ENCODE measurements at places on chromosomes 16 and 17. TPM values are rescaled to one million over a fixed set of nuclear protein-coding genes. Genes with fewer than 3 reads are reported as not detected.

DNA sequence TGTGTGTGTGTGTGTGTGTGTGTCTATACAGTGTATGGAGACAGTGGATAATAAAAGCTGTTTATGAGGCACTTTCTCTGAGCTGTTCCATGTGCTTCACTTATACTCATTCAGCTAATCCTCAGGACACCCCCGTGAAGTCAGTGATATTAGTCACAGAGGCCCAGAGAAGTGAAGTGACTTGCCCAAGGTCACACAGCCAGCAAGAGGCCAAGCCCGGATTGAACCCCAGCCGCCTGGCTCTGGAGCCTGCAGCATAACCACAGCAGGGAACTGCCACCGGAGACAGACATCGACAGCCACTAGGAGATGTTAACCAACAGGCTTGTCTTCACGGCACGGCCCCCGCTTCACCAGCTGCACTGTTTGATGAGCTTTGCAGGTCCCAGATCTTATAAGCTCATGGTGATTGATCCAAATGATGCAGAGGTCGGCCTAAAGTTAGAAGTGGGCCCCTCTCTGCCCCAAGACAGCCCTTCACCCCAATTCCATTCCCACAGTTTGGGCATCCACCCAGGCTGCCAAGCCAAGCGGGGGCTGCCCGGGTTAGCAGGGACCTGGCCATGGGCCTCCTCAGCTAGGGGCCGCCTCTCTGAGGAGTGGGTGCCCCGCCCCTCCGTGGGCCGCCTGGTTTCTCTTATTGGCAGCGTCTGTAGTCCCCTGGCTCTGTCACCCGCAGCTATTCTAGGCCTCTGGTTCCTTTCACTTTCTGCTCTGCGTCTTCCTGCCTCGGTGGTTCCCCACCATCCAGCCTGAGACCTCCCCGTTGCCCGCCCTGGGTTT, 30.9 kb downstream of the SOCS1 start:
- DNase-seq: peak; percentile 82
- H3K27ac ChIP-seq: no peak overlapping the region
- H3K27me3 ChIP-seq: peaks cover 3% of the 10 kb centered on the region
- no peaks in the 10 kb centered on the region for H3K36me3 ChIP-seq
- H3K4me1 ChIP-seq: no peaks in the 10 kb centered on the region

CCL14 gene
- total RNA-seq: not detected

DNA sequence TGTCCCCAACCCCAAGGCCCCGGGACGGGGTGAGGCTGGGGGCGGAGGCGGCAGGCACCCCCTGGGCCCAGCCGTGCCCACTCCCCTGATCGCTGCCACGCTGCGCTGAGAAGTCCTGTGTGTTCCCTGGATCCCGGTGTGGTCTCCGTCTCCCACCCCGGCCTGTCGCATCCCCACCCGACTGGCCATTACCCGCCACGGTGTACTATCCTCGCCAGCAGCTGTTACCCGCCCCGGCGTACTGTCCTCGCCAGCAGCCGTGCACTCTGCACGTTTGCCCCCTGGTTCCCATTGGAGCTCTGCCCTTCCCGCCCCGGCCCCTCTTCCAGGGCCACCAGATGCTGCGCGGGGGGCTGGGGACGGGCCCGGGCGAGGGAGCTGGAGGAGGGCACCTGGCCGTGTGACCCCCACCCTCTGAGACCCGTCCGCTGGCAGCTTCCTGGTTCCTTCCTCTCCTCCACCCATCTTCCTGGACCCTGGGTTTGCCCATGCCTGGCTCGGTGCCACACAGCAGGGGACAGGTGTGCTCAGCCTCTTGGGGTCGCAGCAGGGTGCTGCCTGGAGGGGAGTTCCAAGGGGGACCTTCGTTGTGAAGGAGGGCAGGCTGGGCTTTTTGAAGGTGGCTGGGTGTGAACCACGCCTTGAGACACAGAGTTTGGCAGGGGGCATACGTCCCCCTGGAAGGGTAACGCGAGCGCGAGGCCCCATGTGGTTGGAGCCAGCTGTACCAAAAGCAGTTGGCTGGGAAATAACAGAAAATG, 19.7 kb downstream of the BAHCC1 start:
- peaks cover 18% of the 10 kb centered on the region for H3K4me1 ChIP-seq
- no peaks in the 10 kb centered on the region for H3K36me3 ChIP-seq
- H3K27ac ChIP-seq: no peak overlapping the region

- H3K36me3 ChIP-seq: peaks cover 25% of the 10 kb centered on the region
- H3K27me3 ChIP-seq: no peaks in the 10 kb centered on the region
- no peak for DNase-seq
- H3K27ac ChIP-seq: peak overlapping the region; percentile 58
- peaks cover 30% of the 10 kb centered on the region for H3K4me1 ChIP-seq
Measured at GRCh38 chr16:70768203-70768580, 32.8 kb downstream of the VAC14 start.

GRCh38 chr17:6454495-6455320, 10.5 kb downstream of the PIMREG start:
- H3K36me3 ChIP-seq: peaks cover 5% of the 10 kb centered on the region
- peak; percentile 85 for DNase-seq
- H3K27me3 ChIP-seq: peaks cover 4% of the 10 kb centered on the region
- H3K4me3 ChIP-seq: peak overlapping the region; percentile 55
- no peak overlapping the region for H3K27ac ChIP-seq

DNA sequence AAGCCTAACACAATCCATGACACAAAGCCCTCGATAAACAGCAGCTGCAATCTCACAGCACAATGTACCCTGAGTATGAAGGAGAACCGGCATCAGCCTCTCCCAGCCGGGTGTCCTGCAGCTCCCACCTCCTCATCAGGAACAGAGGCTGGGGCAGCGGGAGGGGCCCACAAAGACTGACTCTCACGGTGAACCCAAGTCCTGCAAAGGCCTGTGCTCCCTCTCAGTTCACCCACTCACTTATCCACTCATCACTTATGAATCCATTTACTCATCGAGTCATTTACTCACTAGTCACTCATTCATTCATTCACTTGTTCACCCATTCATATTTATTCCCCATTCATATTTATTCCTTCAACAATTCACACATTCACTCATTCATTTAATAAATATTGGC, 11.6 kb downstream of the ZNF423 start:
- no peak overlapping the region for H3K4me3 ChIP-seq
- DNase-seq: peak; percentile 90
- no peak overlapping the region for H3K27ac ChIP-seq
- no peaks in the 10 kb centered on the region for H3K27me3 ChIP-seq

PERCC1 gene
- not detected for total RNA-seq

OR1F1 gene
- total RNA-seq: not detected

DNA sequence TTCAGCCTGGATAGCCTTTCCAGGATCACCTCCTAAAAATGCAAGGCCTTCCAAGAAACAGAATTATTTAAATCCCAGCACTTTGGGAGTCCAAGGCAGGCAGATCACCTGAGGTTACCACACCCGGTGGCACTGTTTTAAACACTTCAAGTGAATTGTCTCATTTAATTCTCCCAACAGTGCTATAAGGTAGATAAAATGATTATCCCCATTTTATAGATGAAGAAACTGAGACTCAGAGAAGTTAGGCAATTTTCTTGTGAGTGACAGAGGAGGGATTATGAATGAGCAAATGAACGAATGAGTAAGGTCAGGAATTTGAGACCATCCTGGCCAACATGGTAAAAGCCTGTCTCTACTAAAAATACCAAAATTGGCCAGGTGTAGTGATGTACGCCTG, 16.8 kb downstream of the THRA start:
- H3K4me1 ChIP-seq: peaks cover 24% of the 10 kb centered on the region
- DNase-seq: no peak
- H3K4me3 ChIP-seq: no peak overlapping the region
- H3K36me3 ChIP-seq: peaks cover 11% of the 10 kb centered on the region

DNA sequence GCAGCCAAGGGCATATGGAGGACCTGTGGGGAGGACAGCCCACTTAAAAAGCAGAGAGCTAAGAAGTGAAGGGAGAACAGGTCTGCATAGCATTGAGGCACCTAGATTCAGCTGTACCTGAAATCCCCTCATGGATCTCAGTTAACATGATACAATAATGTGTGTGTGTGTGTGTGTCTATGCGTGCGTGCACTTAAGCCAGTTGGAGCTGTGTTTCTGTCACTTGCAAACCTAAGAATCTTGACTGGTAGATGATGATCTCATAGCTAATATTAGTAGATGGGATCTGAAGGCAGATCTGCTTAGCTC, 1.7 kb upstream of the ITPRIPL2 start:
- H3K27me3 ChIP-seq: no peaks in the 10 kb centered on the region
- peaks cover 28% of the 10 kb centered on the region for H3K4me1 ChIP-seq
- DNase-seq: peak; percentile 21
- H3K4me3 ChIP-seq: no peak overlapping the region

DNAI2 gene
- not detected for total RNA-seq

TSPAN10 gene
- total RNA-seq: 11.5 TPM

DNA sequence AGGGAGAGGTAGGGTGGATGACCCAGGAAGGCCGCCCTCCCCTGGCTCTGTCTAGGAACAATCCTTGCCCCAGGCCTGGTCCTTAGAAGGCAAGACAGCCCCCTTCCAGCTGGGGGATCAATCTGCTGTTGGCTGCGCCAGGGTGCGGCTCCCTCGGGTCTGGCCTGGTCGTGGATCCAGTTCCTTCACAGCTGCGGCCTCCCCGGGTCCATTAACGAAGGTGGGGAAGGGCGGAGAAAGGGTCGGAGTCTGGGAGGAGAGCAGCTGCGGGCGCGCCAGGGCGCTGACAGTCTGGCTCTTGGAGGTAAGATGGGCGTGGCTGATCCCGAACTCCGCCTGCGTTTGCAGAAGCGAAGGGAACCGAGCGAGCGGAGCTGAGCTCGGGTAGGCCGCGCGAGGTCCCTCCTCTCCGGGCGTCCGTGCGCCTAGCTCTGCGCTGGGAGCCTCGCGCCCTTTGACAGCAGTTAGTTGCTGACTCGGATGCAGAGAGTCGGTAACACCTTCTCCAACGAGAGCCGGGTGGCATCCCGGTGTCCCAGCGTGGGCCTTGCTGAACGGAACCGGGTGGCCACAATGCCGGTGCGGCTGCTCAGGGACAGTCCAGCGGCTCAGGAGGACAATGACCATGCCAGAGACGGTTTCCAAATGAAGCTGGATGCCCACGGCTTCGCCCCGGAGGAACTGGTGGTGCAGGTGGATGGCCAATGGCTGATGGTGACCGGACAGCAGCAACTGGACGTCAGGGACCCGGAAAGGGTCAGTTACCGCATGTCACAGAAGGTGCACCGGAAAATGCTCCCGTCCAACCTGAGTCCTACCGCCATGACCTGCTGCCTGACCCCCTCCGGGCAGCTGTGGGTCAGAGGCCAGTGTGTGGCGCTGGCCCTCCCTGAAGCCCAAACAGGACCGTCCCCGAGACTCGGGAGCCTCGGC, at the start of gene HSPB9:
TSS of gene HSPB9 (plus strand) at position 434 of the 933 bp plus-strand sequence. CDS start at position 481, 47 bp downstream.
- H3K27me3 ChIP-seq: no peaks in the 10 kb centered on the region
- no peak within 1 kb of the TSS for H3K27ac ChIP-seq
- peaks cover 9% of the 10 kb centered on the region for H3K4me1 ChIP-seq
- DNase-seq: peak; percentile 69

DNA sequence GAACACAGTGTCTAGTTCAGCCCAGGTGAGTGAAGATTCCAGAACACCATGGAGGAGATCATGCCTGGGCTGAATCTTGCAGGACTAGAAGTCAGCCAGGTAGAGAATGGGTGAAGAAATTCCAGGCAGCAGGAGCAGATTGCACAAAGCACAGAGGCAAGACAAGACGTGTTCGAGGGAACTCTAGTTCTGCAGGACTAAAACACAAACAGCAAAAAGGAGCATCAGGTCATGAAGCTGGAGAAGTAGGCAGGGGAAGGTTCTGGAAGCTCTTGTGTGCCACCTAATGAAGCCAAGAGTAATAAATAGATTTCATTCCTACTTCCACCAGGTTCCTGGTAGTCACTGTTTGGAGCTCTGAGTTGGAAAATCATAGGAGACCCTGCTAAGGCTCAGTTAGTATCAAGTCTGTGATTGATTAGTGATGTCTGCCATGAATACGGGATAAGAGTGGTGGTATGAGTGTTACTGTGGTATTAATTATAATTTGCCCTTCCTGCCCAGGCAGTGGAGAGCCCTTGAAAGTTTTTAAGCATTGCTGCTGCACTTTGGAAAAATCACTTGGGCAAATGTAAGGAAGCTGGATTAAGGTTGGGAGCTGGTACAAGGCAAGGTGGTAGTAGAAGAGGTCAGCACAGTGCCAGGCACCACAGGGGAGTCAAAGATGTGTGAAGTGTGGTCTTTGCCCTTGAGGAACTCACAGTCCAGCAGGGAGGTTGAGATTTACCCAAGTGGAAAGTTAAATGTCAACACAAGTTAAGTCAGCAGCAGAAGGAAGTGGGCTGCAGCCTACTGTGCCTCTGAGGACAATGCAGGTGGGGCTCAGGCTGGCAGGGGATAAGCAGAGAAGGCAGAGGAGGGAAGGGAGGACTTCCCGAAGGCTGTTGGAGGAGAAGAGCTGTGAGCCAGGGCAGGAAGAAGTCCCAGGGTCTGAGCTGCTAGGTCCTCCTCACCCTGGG, 13.5 kb upstream of the FOXN1 start:
- H3K36me3 ChIP-seq: no peaks in the 10 kb centered on the region
- no peaks in the 10 kb centered on the region for H3K4me1 ChIP-seq
- no peak overlapping the region for H3K27ac ChIP-seq
- H3K27me3 ChIP-seq: peaks cover 6% of the 10 kb centered on the region
- DNase-seq: peak; percentile 80

DNA sequence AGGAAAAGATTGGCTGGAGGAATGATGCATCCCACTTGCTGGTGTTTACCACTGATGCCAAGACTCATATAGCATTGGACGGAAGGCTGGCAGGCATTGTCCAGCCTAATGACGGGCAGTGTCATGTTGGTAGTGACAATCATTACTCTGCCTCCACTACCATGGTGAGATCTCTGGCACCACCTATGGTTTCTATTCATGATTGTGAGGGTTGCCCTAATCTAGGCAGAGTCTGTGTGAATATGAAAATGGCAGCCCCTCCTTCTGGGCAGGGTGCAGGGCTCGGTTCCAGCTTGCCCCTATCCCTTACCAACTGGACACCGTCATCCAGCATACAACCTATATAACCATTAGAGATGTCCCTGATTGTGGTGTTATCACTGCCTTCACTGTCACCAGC, 33.4 kb downstream of the ITGB3 start:
- peaks cover 30% of the 10 kb centered on the region for H3K4me1 ChIP-seq
- no peaks in the 10 kb centered on the region for H3K27me3 ChIP-seq
- peaks cover 20% of the 10 kb centered on the region for H3K36me3 ChIP-seq
- H3K4me3 ChIP-seq: no peak overlapping the region
- no peak for DNase-seq
- H3K27ac ChIP-seq: peak overlapping the region; percentile 42

OR2C1 gene
- not detected for total RNA-seq

PLA2G10 gene
- not detected for total RNA-seq

C1QTNF8 gene
- total RNA-seq: not detected

GRCh38 chr17:77579682-77580081, 378.8 kb upstream of the TNRC6C start:
- no peaks in the 10 kb centered on the region for H3K4me1 ChIP-seq
- no peak overlapping the region for H3K27ac ChIP-seq
- H3K36me3 ChIP-seq: no peaks in the 10 kb centered on the region
- no peak for DNase-seq
- H3K27me3 ChIP-seq: peaks cover 10% of the 10 kb centered on the region
- H3K4me3 ChIP-seq: no peak overlapping the region

GRCh38 chr17:48102798-48103715, 1.8 kb upstream of the CBX1 start:
- H3K36me3 ChIP-seq: peaks cover 3% of the 10 kb centered on the region
- H3K4me1 ChIP-seq: peaks cover 8% of the 10 kb centered on the region
- H3K27me3 ChIP-seq: no peaks in the 10 kb centered on the region
- H3K4me3 ChIP-seq: no peak overlapping the region

SLC5A10 gene
- total RNA-seq: not detected

GRCh38 chr17:82384051-82384729, 12.6 kb downstream of the UTS2R start:
- H3K27ac ChIP-seq: no peak overlapping the region
- no peaks in the 10 kb centered on the region for H3K36me3 ChIP-seq

ANKFN1 gene
- total RNA-seq: 0.72 TPM

CCL16 gene
- not detected for total RNA-seq
